Stimulated activated CD8-positive, alpha-beta memory T cell treated with anti-CD3 and anti-CD28 coated beads, Interleukin-4, amount 100 ng/mL, for 4 hours (primary cell): ENCODE measurements at places on chromosomes 1 and 21.

- DNase-seq, result no peak
These were observed 176.3 kb upstream of the POU3F1 start for GRCh38 chr1:38222891-38223290.

DNA sequence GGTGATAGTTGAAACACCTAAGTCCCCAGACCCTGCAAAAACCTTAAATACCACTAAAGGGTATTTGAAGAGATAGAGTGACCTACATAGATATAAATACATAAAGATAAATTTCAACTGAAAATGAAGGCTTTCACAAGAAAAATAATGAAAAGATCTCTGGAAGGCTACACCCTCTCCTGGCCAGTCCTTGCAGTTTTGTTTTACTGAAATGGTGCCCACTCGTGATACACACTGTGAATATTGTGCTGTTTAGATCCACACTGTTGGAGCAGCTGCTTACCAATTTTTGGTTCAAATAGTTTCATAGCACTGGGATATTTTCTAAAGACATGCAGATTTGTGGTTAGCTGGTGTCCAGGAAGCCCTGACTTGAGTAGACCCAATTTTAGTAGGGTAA lies 31.5 kb upstream of the RNF187 start:
- DNase-seq, result no peak

DNA sequence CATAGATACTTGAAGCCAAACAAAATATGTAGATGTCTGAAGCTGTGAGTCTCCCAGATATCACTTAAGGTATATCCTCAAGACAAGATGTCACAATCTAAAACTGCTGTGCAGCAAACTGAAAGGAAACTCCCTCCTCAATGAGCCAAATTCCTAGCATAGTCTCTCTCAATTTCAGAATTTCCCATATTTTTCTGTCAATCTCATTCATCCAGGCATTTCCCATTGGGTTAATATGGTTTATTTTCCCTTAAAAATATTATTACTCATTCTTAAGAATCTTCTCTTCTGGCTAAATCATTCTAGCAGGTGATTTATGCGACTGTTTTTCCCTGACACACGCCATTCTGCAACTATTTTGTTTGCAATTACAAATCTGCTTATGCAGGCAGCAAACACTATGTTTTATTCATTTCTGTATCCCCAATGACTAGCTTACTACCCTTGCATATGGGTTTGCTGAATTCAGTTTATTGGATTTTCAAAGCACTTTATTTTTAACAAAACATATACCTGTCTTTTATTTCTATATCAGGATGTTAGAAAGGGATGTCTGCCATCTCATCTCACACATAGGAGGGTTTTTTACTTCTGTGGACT lies 69.9 kb downstream of the TNFSF4 start:
- DNase-seq, result no peak

DNA sequence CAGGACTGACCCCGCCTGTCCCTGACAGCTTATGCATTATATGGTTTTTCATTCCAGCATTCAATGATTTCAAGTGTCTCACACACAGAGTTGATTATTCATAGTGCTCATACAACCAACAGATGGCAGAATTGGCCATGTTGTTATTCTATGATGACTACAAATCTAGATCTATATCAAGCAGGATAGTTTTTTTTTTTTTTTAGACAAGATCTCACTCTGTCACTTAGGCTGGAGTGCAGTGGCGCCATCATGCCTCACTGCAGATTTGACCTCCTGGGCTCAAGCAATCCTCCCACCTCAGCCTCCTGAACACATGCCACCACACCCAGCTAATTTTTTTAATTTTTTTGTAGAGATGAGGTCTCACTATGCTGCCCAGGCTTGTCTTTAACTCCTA lies 40.1 kb upstream of the LRRC8D start:
- no peak for DNase-seq

DNA sequence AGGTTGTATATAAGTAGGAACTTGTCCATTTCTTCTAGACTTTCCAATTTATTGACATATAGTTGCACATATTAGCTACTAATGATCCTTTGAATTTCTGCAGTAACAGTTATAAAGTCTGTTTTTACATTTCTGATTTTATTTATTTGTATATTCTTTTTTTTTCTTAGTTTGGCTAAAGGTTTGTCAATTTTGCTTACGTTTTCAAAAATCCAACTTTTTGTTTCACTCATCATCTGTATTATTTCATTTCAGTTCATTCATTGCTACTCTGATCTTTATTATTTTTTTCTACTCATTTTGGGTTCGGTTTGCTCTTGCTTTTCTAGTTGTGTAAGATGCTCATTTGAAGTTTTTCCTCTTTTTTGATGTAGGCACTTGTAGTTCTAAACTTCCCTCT lies 97.9 kb downstream of the RPS6KC1 start:
- DNase-seq, result no peak

GRCh38 chr21:46264046-46264689 lies 21.2 kb downstream of the MCM3AP start:
- no peak for DNase-seq

DNA sequence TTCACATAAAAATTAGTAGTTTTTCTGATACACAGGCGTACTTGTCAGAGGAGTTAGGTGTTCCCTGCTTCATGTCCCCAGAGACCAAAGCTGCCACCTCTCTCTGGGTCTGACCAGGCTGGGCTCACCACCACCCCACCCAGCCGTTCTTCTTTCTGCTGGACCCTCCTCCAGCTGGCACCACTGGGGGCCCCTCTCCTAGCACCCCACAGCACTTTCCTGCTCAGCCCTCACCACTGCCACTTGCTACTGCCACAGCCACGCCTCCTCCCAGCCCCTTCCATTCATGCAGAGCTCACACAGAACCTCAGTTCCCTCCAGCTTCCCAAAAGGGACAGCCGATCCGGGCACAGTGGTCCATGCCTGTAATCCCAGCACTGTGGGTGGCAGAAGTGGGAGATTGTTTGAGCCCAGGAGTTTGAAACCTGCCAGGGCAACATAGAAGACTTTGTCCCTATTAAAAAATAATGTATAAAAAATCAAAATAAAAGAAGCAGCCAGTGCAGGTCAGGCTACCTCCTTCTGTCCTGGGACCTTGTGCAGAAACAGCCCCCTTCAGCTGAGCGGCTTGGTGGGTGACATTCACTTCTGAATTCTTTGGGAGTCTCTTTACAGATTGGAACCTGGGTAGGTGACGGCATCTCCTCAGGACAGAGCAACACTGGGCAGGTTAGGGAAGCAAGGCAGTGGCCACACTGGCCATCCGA lies 208.3 kb downstream of the TOMM20 start:
- DNase-seq, result no peak

DNA sequence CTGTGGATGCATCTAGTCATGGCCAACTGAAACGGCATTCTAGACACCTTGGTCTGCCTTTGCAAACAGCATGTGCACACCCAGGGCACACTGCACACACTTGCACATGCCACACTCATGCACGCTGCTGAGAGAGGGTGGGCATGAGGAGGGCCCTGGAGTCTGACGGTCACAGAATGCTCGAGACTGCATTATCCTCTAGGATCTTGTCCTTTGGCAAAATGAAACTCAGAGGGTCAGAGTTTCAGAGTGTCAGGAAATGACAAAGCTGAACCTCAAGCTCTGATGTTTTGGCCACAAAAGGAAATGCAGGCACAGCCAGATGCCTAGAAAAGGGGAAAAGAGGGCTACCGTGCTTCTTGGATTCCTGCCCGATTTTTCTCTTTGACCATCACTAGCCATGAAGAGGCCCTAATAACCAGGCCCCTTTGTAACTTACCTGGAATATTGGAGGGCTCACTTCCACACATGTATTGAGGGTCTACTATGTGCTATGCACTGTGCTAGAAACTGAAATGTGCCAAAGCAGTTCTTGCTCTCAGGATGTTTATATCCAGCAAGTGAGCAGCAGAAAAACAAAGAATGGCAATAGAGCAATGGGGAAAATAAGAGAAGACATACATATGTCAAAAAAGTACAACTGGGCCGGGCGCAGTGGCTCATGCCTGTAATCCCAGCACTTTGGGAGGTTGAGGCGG lies 65.4 kb downstream of the TOMM20 start:
- DNase-seq, result no peak

GRCh38 chr1:174265282-174265681 lies 106.0 kb downstream of the RABGAP1L start:
- no peak for DNase-seq

DNA sequence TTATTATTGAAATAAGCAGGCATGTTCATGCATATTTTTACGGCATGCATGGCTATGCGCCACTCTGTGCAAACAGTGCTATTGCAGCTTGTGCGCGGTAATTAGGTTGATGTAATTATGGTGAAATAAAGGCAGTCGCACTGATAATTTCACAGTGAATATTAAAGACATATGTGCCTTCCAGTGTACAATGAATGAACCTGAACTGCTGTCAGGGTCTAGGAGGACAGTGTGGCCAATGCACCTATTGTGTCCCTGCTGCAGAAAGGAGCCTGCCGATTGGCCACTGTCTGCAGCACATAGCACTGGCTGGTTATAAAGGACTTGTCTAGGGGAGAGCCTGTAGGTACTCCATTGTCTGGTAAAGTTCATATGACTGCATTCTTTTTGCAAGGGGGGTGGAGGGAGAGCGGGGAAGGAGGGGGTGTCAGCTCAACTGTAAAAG lies 340.4 kb downstream of the USP25 start:
- no peak for DNase-seq

GRCh38 chr21:21210552-21210951 lies 212.3 kb downstream of the NCAM2 start:
- no peak for DNase-seq

DNA sequence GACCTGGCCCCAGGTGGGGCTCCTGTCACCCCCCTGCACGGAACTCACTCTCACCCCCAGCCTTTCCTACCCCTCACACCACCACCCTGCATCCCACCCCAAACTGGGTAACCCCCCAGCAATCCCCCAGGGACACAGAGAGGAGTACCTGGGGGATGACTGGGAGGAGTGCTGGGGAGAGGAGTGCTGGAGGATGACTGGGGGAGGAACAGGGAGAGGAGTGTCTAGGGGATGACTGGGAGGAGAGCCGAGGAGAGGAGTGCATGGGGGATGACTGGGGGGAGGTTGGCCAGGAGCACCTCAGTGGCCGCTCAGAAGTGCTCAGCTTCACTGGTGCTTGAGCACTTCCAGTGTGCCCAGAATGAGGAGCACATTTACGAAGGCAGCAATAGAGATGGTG lies 59.1 kb downstream of the SIK1 start:
- DNase-seq, result no peak

GRCh38 chr1:202144402-202145067 lies at the start of gene ARL8A:
TSS of gene ARL8A (minus strand) at chr1:202144737. CDS start at chr1:202144572, 165 bp downstream.
- DNase-seq, result no peak

GRCh38 chr1:77832901-77833300 lies 53.5 kb downstream of the MIGA1 start:
- DNase-seq, result no peak

DNA sequence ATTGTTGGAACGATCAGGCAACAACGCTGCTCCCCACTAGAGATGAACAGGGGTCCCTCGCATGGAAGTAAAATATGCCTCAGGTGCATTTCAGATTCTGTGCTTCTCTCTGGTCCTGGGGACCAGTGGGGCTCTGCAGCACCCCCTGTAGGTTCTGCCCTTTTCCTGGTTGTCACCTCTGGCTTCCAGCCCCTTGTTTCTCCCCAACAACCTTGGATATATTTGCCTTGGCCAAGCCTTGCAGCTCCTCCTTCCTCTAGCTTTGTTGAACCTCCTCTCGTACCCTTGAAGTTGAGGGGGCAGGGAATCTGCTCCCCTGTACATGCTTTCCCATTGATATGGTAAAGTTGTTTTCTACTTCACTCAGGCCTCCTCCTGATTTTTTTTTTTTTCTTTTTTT lies 5.4 kb upstream of the RGSL1 start:
- DNase-seq, result no peak

- no peak for DNase-seq
These were observed 1.6 kb downstream of the TUFT1 start for GRCh38 chr1:151541752-151542151.

- DNase-seq, result no peak
These were observed 25.7 kb upstream of the EPHX4 start for GRCh38 chr1:92004129-92004528.

DNA sequence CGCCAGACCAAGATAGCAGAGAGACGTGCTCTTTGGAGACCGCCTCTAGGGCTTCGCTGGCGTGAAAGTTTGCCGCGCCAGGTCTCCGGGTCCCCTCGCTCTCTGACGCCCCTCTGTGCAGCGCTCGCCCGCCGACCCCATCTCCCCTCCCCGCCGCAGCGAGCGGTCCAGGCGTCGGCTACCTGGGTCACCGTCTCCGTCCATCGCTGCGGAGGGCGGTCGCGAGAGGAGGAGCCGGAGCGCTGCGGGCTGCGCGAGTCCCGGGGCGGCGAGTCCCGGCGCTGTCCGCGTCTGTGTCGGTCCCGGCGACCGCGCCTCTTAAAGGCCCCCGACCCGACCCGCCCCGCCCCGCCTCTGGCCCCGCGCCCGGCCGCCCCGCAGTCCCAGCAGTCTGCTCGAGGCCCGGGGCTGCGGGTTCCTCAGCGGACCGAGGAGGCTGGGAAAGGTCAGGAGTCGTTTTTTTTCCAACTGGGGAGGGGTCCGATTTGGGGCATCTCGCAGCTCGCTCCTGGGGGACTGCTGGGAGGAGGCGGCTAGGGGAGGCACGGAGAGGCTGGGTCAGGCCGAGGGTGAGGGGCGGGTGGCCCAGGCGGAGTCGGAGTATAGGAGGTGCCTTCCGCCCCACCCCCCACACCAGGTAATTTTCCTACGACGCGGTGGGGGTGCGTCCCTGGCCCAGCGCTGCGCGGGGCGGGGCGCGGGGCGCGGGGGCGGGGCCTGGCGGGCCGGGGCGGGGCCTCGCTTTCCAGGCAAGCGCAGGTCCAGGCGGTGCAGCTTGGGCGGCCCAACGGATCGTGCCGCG lies at the start of the genes FBXO2 and FBXO44:
FBXO2 (minus strand) TSS at position 293 of the 802 bp plus-strand sequence; CDS start at position 204, 89 bp downstream.
FBXO44 (plus strand) TSS at position 741 of the 802 bp plus-strand sequence. CDS start 959 bp downstream, outside the sequence.
- peak; percentile 39 for DNase-seq

- DNase-seq, result no peak
These were observed 20.2 kb downstream of the PCSK9 start for GRCh38 chr1:55059302-55060132.

GRCh38 chr1:59453297-59453968 lies 156.5 kb downstream of the FGGY start:
- no peak for DNase-seq

- DNase-seq, result no peak
These were observed 12.3 kb upstream of the LEFTY2 start for GRCh38 chr1:225953315-225953714.

GRCh38 chr1:40563266-40563665 lies 31.8 kb downstream of the ZNF684 start:
- no peak for DNase-seq

DNA sequence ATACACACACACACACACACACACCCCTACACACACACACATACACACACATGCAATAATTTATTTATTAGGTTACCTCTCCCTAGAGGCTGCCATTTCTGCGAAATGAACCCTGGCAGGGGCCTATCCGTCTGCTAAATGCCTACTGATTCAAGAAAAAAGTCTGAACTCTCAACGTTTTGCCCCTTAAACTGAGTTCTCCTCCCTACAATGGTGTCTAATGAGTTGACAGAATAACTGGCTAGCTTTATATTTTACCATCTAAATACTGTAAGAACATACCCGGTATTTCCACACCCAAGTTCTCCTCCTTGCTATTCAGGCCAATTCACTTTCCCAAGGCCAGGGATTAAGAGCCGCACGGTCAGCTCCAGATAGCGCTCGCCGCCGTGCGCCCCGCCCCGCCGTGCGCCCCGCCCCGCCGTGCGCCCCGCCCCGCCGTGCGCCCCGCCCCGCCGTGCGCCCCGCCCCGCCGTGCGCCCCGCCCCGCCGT lies 339 bp upstream of the RNPC3 start:
- DNase-seq, result no peak

GRCh38 chr21:46110499-46111192 lies 12.7 kb downstream of the COL6A2 start:
- no peak for DNase-seq
